Uterus (tissue), 4 donors: ENCODE measurements at places on chromosomes 2 and 18.

DNA sequence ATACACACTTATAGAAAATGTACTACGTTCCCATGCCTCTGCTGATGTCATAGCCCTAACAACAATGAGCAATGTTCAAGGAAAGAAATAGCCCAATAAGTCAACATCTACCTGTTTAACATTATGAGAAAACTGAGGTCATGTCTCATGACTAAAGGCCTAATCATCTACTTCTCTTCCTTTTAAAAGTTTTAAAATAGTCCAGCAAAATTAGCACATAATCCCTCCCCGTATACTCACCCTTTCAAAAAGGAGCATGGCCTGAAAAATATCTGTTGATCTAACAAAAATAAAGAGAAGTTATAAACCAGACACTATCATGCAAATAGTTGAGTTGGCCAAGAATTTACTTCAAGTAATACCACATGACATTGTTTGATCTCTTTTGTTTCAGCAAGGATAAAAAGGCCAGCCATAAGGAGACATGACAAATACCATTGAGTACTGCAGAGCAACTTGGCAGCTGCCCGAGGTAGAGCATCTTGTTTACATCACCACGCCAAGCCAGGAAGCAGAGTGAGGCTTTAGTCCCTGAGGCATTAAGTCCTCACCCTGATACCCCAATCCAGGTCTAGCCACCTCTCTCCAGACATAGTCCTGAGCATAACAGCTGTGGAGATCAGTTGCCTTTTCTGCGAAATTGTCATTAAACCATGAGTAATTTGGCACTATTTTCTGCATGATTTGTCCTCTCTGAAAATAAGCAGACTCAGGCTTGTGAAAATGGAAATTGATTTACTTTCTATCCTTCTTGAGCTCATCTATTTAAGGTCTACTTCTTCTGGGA is 137.4 kb upstream of the ETAA1 start:
- peak; percentile 69 for DNase-seq

GRCh38 chr2:71801556-71801955 is 346.1 kb downstream of the CYP26B1 start:
- DNase-seq, result no peak

DNA sequence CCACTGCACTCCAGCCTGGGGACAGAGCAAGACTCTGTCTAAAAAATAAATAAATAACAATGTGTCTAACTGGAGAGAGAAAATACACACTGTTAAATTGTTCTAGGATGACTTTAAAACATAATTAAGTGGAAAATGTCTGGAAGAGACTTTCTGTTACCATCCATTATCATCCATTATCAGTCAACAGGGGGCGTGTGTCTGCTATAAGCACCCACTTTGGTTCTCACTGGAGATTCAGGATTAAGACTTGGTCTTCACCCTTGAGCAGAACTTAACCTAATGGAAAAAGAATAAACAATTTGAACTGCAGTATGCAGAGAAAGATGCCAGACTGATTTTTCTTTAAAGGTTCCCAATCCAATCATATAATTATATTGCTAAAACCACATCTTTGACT is 999.8 kb upstream of the GYPC start:
- no peak for DNase-seq

DNA sequence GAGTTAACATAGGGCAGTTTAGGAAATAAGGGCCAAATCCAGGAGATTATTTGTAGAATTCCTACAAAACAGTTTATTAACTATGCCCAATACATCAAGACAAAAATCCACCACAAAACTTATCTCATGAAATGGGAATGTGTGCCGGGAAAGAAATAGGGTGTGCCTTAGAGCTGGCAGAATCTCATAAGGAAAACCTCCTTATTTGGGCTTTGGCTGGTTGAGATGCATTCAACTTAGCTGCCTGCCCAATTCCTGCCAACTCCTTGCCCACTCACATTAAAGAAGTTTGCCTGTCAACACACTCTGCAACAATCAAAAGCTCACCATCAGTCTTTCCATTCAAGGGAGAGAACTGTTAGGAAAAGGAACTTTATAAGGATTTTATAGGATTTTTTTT is 500.6 kb downstream of the SATB2 start:
- DNase-seq, result no peak

GRCh38 chr2:168097431-168097830 is 150.0 kb downstream of the STK39 start:
- DNase-seq, result no peak
